ENCODE measurements at places on chromosomes 7 and 10.

DNA sequence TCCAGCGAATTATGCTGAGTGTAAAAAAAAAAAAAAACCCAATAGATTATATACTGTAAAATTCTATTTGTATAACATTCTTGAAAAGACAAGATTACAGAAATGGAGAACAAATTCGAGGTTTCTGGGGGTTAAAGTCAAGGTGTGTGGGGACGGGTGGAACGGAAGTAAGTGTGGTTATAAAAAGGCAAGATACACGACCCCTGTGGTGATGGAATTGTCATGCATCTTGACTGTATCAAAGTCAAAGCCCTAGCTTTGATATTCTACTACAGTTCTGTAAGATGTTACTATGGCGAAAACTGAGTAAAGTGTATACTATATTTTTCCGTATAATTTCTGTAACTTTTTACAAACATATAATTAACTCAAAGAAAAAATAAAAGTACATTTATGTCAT is 718.2 kb upstream of the PCDH15 start:
- DNase-seq, result no peak

- DNase-seq, result no peak
These were observed 626.6 kb upstream of the GHITM start for GRCh38 chr10:83512681-83513080.

- DNase-seq, result no peak
These were observed 59.9 kb downstream of the ALOX5 start for GRCh38 chr10:45433716-45434469.

GRCh38 chr10:454860-455259 is 234.6 kb downstream of the DIP2C start:
- no peak for DNase-seq

GRCh38 chr10:133062635-133063034 is 25.1 kb upstream of the ADGRA1 start:
- DNase-seq, result no peak

DNA sequence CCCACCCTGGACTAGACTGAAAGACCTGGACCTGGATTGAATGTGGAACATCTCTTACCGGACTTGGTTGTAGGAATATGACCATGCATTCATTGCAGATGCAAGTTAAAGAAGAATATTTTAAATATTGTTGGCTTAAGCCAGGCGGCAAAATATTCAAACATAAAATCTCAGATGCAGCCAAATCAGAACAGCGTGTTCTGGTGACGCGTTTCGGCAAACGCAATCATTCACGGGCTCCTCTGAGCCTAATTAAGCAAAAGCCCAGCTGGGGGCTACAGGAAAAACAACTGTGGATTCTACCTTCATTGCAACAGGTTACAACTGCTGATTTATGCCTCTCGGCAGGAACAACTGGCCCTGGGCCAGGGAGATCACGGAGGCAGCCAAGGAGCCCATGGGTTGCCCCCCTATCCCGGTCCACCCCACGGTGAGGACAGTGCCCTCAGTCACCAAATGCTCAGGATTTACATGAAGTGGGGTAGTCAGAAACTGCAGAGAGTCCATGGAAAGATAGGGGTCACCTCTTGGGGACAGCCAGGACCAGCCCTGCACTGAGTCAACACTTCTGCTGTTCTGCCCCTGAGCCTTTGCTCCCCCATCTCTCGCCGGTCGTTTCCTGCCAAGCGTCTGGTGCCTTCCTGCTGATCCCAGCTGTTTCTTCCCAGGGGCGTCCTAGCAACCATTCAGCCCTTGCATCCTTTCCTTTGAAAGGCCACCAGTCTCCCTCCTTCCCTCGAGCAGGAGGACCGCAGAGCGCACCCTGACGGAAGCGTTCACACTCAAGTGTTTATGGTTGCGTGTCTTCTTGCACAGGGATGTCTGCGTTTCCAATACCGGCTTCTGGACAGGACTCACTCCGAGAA is 64.4 kb upstream of the SFMBT2 start:
- DNase-seq, result no peak

- DNase-seq, result no peak
These were observed 521 bp downstream of the LIMK1 start for GRCh38 chr7:74083928-74084721.

DNA sequence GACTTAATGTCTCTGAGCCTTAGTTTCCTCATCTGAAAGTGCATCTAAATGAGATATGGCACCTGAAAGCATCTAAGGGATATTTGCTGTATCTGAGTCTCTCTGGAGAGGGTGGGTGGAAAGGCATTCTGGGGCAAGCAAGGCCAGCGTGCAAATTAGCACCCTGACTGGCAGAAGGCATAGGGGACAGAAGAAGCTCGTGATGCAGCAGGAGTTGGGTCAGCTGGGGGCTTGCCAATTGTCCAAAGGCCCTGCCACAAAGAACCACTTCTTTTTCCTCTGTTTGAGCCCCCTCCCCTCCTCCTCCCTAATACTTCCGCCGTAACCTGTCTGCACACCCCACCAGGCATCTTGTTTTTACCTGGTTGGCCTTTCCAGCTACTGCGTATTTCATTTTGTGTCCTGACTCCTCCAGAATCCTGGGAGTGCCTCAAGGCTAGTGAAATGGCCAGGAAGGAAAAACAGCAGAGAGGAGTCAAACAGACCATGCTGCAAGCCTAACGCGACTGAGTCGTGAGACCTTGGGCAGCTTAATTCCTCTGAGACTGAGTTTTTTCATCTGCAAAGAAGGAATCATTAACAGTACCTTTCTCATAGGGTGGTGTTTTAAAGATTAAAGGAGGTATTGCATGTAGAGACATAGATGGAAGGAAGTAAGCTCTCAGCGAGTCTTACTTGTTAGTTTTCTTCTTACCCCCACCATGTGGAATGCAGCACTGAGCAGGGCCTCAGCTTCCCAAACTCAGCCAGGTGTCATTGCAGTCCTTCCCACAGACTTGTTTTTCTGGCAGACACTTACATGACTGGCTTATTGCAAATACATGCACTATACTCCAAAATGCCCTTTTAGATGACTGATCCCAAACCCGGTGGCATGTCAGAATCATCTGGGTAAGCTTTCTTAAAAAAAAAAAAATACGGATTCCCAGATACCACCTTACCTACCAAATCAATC is 49.1 kb upstream of the MXI1 start:
- DNase-seq, result no peak

All from stimulated activated CD4-positive, alpha-beta T cell treated with anti-CD3 and anti-CD28 coated beads, Interleukin-1b, Interleukin-23, amount 100 ng/mL, for 1 hour (primary cell).